ENCODE measurements at places on chromosomes 7 and 10. TPM values are rescaled to one million over a fixed set of nuclear protein-coding genes. Genes with fewer than 3 reads are reported as not detected.

The SLC26A3 gene
- not detected for polyA plus RNA-seq

- no peak overlapping the region for H3K27ac ChIP-seq
- H3K36me3 ChIP-seq: no peaks in the 10 kb centered on the region
- H3K27me3 ChIP-seq: no peaks in the 10 kb centered on the region
- H3K4me3 ChIP-seq: no peak overlapping the region
- peaks cover 5% of the 10 kb centered on the region for H3K4me1 ChIP-seq
Measured at GRCh38 chr7:70607759-70608158, 524.2 kb upstream of the GALNT17 start.

- DNase-seq: no peak
- H3K27ac ChIP-seq: no peak overlapping the region
Measured at GRCh38 chr7:44602576-44602910, 3.9 kb upstream of the OGDH start.

The CCDC146 gene
- 21.5 TPM for polyA plus RNA-seq

- H3K36me3 ChIP-seq: no peaks in the 10 kb centered on the region
- no peak for DNase-seq
- H3K4me3 ChIP-seq: no peak overlapping the region
Measured at GRCh38 chr7:26668821-26669220, 195.6 kb downstream of the SKAP2 start.

DNA sequence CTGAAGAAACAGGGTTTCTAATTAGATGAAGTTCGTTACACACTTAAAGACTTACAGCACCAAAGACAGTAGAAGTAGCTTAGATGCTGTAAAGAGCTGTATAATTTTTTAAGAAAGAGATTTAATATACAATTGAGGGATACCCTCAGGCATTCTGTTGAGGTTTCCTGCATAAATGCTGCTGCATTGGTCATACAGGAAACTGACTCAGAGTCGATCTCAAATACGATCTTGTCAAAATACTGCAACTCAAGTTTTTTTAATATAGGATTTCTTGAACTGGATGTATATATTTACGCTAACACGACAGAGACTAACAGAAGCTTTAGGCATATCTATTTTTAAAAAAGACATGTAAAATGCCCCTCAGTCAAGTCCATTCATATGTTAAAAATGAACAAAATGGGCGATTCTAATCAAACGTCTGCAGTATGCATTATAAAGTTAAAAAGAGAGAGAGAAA, 2.4 kb upstream of the ARID5B start:
- no peak for DNase-seq
- H3K36me3 ChIP-seq: no peaks in the 10 kb centered on the region
- peaks cover 8% of the 10 kb centered on the region for H3K27me3 ChIP-seq
- H3K4me1 ChIP-seq: peaks cover 9% of the 10 kb centered on the region

GRCh38 chr7:4808026-4808425, 32.6 kb downstream of the AP5Z1 start:
- H3K27ac ChIP-seq: peak overlapping the region; percentile 47
- peaks cover 33% of the 10 kb centered on the region for H3K4me1 ChIP-seq
- H3K36me3 ChIP-seq: peaks cover 73% of the 10 kb centered on the region
- no peak overlapping the region for H3K4me3 ChIP-seq
- H3K27me3 ChIP-seq: no peaks in the 10 kb centered on the region
- DNase-seq: peak; percentile 39
